ENCODE measurements at places on chromosomes 4 and X.

DNA sequence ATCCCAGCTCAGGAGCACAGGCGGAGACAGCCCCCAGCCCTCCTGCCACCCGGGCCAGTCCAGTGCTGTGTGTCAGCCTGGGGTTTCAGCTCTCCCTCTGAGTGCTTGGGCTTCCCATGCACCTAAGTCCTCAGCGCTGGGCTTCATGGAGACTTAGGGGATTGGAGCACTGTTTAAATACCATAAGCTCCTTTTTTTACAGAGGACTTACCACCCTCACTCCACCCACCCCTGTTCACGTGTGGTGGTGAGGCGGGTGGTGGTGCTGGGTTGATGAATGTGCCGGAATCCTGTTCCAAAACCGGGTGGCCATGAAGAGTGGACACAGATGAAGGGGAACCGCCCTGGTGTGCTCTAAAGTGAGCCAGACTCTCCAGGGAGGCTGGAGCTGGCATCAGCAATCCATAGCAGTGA, 66.9 kb downstream of the PSAPL1 start:
- no peak for DNase-seq

DNA sequence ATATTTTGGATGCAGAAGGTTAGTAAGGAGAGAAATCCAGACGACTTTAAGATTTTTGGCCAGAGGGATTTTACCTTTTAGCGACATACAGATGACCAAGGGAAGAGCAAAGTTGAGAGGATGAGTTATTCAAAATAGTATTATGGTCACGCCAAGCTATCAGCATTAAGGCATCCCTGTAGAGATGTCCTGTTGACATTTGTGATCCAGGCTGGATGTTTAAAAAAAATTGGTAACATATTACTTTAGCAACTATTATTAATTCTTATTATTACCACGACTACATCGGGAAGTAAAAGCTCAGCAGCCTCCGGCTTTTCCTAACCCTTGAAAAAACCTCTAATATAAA, 562 bp upstream of the OSTC start:
- no peak for DNase-seq

DNA sequence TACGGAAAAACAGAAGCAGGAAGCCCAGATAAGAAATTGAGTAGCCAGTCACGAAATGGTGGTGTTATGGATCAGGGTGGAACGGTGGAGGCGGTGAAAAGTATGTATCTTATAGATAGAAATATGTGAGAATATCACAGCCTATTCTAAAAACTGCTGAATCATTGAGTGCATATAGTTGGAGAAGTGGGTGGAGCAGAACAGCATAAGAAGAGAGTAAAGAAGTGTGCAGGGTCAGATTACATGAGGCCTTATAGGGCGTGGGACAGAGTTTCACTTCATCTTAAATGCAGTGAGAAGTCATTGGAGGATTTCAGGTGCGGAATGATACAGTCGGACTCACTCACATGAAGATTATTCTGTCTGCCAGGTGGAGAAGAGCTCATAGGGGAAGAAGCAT, 293.1 kb downstream of the TRIML1 start:
- no peak for DNase-seq

DNA sequence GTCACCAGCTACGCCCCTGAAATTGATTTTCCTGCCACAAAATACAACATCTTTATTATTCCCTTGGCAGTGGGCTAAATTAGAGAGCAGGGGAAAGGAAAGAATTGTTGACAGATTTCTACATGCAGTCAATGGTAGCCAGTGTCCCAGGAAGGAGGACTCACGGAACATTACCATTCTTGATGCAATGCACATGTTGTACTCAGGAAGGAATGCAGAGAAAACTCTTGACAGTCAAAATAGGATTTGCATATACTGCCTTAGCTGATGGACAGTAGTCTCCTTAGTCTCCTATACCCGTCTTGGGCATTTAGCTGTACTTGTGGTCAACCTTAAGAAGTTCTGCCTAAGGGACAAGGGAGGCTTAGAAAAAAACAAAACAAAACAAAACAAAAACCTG, 158.0 kb upstream of the GYPA start:
- no peak for DNase-seq

DNA sequence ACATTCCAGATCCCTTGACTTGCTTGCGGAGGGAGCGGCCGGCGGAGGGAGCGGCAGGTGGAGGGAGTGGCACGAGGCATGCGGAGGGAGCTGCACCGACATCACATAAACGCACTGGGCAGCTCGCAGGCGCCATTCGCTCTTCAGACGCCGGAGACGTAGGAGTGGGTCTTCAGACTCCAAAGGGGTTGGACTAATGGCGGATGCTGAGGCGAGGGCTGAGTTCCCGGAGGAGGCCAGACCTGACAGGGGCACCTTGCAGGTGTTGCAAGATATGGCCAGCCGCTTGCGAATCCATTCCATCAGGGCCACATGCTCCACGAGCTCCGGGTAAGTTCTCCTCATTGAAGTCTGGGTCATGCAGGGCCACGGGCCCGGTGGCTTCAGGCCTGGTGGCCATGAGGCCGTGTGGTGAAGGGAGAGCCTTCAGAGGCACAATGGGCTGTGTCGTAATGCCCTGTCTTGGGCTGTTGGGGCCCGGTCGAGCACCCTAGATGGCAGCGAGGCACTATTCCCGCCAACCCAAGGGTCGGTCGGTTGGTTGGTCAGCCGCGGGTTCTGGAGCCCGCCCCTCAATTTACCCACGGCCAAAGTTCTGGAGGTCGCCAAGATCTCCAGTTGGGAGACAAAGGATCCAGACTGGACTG, at the start of gene TKTL1:
TSS of gene TKTL1 (plus strand) at position 132 of the 647 bp plus-strand sequence. CDS start at position 197, 65 bp downstream.
- no peak for DNase-seq

GRCh38 chrX:24150898-24151297, 1.4 kb downstream of the ZFX start:
- no peak for DNase-seq

- no peak for DNase-seq
Observed at GRCh38 chr4:172892300-172892699, 276.3 kb upstream of the GALNT7 start.

- no peak for DNase-seq
Observed at GRCh38 chr4:186953599-186954260, 230.1 kb upstream of the FAT1 start.

DNA sequence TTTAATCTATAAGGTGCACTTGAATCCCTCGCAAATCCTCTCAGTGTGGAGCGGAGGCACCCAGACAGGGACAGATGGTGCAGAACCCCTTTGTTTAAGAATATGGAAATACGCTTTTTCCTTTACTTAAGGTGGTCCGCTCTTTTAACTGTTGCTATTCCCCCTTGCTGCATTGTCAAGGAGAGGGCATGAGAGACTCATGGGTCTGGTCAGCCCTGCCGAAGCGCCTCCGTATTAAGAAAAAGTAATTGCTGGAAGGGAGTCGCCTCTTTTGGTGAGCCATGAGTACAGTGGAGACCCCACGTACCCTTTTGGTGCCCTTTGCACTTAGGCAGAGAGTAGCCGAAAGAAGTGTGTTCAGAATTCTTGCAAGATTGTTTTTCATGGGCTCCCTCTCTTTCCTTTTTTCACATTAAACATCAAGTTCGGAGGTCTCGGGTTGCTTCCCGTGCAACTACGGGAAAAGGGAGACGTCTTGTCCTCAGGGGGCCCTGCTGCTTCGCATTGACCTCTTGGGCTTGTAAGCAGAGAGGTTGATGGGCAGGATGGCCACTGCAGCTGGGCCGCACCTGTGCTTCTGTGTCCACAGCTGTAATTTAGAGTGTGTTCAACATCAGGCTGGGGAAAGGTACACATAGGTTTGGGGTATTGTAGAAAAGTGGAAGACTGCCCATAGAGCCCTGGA, 109.6 kb downstream of the SPRY1 start:
- DNase-seq, result no peak

DNA sequence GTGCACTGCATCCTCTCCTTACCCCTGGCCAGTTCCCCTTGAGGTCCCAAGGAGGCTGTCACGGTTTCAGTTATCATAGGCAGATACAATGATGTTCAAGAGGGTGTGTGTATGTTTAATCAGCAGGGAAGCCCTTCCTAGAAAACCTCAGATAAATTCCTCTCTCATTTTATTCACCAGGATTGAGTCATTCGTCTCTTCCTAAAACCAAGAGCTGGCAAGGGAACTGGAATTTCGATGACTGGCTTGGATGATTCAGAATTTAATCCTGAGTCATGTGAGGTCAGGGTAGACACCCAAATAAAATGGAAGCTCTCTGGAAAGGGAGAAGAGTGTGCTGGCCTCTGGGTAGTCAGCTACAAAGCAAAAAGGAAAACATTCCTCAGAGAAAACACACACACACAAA, 106.2 kb upstream of the RAPGEF2 start:
- DNase-seq, result no peak

DNA sequence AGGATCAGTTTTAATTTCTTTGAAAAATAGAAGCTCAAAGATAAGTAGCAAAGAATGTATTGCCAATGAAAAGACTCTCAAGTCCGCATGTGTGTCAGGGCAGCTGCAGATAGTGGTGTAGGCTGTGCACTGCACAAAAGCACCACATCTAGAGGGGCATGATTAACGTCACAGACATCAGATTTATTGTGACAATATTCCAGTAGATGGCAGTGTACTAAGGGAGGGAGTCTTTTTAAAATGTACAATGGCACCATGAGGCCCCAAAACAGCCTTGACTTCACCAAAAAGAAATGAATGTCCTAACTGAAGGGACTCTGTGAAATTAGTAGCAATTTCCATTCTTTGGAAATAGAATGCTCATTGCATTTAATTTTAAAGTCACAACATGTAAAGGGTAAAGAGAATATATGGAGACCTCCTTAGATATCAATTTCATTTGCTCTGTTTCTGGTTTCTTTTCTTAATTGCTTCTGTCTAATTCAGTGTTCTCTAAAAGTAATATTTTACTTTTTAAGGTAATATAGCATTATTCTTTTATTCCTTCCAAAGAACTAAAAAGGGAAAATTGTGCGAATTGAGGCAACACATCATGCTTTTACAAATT, 98.4 kb downstream of the ZNF827 start:
- DNase-seq, result no peak

DNA sequence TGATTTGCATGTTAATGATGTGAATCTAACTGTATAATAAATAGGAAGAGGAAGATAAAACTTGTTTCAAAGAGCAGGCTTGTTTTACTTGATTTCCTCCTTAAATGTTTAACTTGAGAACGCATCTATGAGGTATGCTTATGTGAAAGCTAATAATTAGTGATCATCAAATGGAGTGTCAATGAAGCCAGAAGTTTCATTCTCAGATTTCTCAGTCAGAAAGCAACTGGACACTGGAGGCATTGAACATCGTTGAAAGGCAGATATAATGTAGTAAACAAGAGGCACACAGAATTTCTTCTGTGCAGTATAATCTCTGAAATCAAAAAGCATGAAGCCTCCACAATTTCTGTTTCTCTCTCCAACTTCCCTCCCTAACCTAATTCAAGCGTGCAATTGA, 672.9 kb downstream of the ADGRL3 start:
- no peak for DNase-seq

DNA sequence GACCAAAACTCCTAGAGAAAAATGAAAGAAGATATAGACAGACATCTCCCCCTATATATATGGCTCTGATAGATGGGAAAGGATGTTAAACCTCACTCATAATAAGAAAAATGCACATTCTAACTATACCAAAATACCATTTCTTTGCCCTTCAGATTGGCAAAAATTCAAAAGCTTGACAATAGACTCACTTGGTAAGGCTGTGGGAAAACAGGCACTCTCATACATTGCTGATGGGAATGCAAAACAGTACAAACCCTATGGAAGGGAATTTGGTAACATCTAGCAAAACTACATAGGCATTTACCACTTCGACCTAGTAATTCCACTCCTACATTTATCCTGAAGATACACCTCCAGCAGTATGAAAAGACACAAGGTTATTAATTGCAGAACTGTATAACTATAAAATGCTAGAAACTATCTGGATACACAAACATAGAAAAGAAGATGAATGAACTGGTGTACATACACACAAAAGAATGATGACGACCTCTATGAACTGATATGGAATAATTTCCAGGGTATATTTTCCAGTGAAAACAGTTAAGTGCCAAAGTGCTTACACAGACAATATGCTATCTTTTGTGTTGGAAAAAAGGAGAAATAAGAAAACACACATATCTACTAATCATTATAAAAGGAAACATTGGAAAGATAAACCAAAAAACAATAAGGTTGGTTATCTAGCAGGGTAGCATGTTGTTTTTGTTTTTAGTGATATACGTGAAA, 48.5 kb downstream of the WDFY3 start:
- DNase-seq, result no peak

- DNase-seq, result no peak
Observed at GRCh38 chr4:156335721-156336120, 382.1 kb upstream of the CTSO start.

GRCh38 chr4:162285753-162286152, 122.0 kb upstream of the FSTL5 start:
- DNase-seq, result no peak

DNA sequence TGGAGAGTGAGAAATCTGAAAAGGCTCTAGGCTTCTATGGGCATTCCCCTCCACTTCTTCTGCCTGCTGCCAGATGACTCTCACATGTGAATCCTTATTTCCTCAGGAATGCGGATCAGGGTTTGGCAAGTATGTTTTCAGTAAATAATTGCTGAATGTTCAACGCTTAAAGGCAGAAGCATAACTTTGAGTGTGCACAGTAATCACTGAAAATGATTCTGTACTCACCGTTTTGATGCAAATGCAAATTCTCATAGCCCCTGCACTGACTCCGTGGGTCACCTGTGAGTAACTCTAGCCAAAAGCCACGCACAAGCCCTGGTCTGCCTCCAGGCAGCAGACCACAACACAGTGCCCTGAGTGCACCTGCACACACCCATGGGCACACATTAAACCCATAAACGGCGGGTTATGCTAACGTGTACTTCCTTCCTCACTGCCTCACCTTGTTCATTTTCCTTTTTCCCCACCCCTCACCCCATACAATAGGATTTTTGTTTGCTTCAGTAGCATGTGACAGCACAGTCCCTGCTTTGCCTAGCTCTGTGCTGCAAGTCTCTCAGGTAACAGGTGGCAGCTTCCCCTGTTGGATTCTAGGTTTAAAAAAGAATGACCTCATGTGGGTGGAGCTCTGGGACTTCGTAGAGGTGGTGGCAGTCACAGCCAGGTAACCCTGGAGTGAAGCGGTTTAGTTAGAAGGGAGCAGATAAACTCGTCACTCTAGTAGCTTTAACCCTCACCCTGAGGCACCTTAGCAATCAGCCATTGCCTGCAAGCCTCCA, at the start of gene ARHGEF38:
TSS of gene ARHGEF38 (plus strand) at position 656 of the 782 bp plus-strand sequence. CDS start 146 bp downstream, outside the sequence.
- no peak for DNase-seq

GRCh38 chr4:164617426-164617825, 136.5 kb upstream of the SMIM31 start:
- no peak for DNase-seq

All from activated CD4-positive, alpha-beta T cell treated with anti-CD3 and anti-CD28 coated beads, Interleukin-2, amount 50 U/mL, for 4 hours (primary cell).